NT2/D1 (cell line): ENCODE measurements at places on chromosomes 3 and 15.

GRCh38 chr3:13376091-13376490 is 44.0 kb downstream of the NUP210 start:
- DNase-seq = no peak

DNA sequence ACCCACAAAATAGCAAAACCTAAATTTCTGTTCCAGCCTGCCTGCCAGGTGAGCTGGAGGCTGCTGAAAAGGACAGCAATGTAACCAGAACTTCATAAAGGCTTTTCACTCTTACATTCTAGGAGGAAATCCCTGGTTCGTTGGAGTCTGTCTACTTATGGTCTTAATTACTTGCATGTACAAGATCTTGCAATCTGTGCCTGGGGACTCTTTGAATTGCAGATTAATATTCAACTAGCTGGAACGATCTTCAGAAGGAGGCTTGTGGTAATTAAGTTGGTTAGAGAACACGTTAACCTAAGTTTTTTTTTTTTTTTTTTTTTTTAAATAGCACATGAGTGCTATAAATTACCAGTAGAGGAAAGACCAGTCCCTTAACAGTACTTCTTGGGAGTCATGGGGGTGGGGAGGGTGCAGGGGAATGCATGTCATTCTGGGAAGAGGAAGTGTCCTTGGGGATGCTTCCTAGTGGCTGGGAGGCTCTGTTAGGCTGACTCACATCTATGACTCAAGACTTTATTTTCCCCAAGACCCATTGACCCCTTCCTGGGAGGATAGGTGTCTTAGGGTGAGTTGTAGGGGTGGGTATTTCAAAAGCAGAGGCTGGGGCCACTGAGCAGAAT is 139.8 kb downstream of the RAB11A start:
- DNase-seq = no peak

DNA sequence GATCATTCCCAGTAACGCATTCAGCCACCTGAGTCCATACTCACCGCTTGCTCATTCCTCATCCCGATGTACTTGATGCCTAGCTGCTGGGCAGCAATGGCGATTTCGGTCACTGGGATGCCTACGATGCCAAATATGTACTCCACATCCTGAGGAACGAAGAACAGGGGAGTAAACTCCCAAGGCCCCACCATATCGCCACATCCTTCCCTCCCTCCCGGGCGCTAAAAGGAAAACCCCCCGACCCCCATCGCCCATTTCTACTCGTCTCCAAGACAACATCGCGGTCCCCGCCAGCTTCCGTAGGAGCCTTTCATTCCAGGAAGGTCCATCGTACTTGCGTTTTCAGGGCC is 347 bp downstream of the HACL1 start:
- DNase-seq = no peak

DNA sequence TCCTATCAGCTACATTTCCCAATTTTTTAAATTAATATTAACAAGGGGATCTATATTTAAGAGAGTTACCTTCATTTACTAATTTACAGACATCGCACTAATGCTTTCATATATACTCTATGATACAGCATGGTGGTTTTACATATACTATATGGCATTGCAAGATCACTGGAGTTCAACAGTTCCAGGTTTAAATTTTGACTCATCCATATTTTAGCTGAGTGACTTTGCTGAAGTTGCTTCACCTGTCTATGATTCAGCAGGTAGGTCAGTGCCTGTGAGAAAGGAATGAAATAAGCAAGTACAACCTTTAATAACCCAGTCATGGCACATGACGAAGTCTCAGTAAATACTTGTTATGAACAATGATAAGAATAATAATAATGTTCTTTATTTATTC is 211.1 kb downstream of the P3H2 start:
- DNase-seq = no peak

- DNase-seq = no peak
These were observed 554.1 kb downstream of the FHIT start for GRCh38 chr3:60697132-60697531.

DNA sequence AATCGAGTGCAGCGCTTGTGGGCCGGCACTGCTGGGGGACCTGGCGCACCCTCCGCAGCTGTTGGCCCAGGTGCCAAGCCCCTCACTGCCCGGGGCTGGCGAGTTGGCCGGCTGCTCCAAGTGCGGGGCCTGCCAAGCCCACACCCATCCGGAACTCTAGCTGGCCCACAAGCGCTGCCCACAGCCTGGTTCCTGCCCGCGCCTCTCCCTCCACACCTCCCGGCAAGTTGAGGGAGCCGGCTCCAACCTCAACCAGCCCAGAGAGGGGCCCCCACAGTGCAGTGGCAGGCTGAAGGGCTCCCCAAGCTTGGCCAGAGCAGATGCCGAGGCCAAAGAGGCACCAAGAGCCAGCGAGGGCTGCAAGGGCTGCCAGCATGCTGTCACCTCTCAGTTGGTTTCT is 73.4 kb downstream of the PLXNA1 start:
- DNase-seq = no peak

DNA sequence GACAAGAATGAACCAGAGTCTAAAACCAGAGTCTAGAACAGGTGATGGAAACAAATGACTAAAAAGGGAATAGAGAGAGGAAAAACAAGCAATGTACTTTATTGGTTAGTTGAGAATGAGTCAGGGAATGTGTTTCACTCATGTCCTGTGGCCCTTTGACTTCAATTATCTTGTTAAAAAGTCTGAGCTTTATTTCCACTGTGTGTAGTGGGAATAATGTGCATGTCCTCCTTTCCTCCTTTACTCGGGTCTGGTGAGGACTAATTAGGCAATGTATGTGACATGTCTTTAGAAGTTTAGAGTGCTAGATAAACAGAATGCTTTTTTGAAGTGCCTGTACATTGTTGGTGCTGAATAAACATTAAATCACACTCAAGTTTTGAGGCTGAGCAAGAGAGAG is 21.3 kb downstream of the LSAMP start:
- no peak for DNase-seq

GRCh38 chr15:92623435-92623834 is 32.1 kb downstream of the FAM174B start:
- no peak for DNase-seq
